ENCODE measurements at places on chromosomes 7 and 10. TPM values are rescaled to one million over a fixed set of nuclear protein-coding genes. Genes with fewer than 3 reads are reported as not detected.

ZCWPW1 gene
- 8.1 TPM for polyA plus RNA-seq

PTPRZ1 gene
- polyA plus RNA-seq, result 3.5 TPM

CYP3A5 gene
- polyA plus RNA-seq, result 1.6 TPM

UNCX gene
- polyA plus RNA-seq, result 9.4 TPM

LLCFC1 gene
- 0.99 TPM for polyA plus RNA-seq

DNAJB6 gene
- 171 TPM for polyA plus RNA-seq

IGFBP3 gene
- polyA plus RNA-seq, result 110 TPM

UCMA gene
- polyA plus RNA-seq, result not detected

ZNF316 gene
- 37.4 TPM for polyA plus RNA-seq

GJC3 gene
- 1.3 TPM for polyA plus RNA-seq

TMEM236 gene
- 0.16 TPM for polyA plus RNA-seq

TAS2R38 gene
- not detected for polyA plus RNA-seq

MMP21 gene
- polyA plus RNA-seq, result 0.33 TPM

ADCYAP1R1 gene
- 0.91 TPM for polyA plus RNA-seq

FKBP6 gene
- 0.17 TPM for polyA plus RNA-seq

SLIT1 gene
- 5.0 TPM for polyA plus RNA-seq

HSPA12A gene
- 34.2 TPM for polyA plus RNA-seq

SPDYE11 gene
- polyA plus RNA-seq, result 0.57 TPM

CFAP46 gene
- 10.0 TPM for polyA plus RNA-seq

KCTD7 gene
- polyA plus RNA-seq, result 27.8 TPM

PLAC9 gene
- polyA plus RNA-seq, result 23.1 TPM

CFAP69 gene
- polyA plus RNA-seq, result 17.3 TPM

AMPH gene
- polyA plus RNA-seq, result 18.0 TPM

AKR1C8 gene
- 0.58 TPM for polyA plus RNA-seq

ZNF789 gene
- polyA plus RNA-seq, result 20.2 TPM

CTAGE15 gene
- 0.21 TPM for polyA plus RNA-seq

RSPH10B2 gene
- polyA plus RNA-seq, result 1.1 TPM

MOSPD3 gene
- polyA plus RNA-seq, result 27.9 TPM

HERPUD2 gene
- 37.2 TPM for polyA plus RNA-seq

PUS7 gene
- polyA plus RNA-seq, result 22.1 TPM

LDB1 gene
- 112 TPM for polyA plus RNA-seq

CDK6 gene
- 54.1 TPM for polyA plus RNA-seq

GFRA1 gene
- 24.0 TPM for polyA plus RNA-seq

RPS24 gene
- 2,968 TPM for polyA plus RNA-seq

ACTL6B gene
- polyA plus RNA-seq, result not detected

CDHR1 gene
- polyA plus RNA-seq, result 0.96 TPM

GSAP gene
- 8.5 TPM for polyA plus RNA-seq

Measured in left renal pelvis (tissue), 4 donors.